ENCODE measurements at places on chromosomes 6 and 20.

DNA sequence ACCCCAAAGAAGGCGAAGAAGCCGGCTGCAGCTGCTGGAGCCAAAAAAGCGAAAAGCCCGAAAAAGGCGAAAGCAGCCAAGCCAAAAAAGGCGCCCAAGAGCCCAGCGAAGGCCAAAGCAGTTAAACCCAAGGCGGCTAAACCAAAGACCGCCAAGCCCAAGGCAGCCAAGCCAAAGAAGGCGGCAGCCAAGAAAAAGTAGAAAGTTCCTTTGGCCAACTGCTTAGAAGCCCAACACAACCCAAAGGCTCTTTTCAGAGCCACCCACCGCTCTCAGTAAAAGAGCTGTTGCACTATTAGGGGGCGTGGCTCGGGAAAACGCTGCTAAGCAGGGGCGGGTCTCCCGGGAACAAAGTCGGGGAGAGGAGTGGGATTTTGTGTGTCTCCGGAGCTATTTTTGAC is 69.6 kb downstream of the HFE start:
- DNase-seq, result no peak

DNA sequence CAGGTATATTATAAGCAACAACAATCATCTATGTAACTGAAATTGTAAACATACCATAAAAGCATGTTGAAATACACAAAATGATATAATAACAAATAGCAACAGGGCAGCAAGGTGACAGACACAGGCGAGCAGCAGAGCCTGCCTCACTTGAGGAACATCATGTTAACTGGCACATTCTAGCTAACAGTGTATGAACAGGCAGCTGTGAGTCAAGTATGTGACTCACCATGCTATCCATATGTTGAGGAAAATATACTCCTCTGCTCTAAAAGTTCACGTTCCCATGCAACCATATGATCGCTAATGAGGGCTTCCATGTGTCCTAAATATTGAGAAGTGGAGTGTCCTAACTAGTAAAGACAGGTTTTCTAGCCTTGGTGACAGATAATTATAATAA is 18.4 kb downstream of the SERAC1 start:
- DNase-seq, result no peak

GRCh38 chr20:34874094-34874654 is 1.5 kb upstream of the GGT7 start:
- peak; percentile 88 for DNase-seq

- DNase-seq, result no peak
Observed at GRCh38 chr6:53424300-53424699, 75.5 kb upstream of the ELOVL5 start.

DNA sequence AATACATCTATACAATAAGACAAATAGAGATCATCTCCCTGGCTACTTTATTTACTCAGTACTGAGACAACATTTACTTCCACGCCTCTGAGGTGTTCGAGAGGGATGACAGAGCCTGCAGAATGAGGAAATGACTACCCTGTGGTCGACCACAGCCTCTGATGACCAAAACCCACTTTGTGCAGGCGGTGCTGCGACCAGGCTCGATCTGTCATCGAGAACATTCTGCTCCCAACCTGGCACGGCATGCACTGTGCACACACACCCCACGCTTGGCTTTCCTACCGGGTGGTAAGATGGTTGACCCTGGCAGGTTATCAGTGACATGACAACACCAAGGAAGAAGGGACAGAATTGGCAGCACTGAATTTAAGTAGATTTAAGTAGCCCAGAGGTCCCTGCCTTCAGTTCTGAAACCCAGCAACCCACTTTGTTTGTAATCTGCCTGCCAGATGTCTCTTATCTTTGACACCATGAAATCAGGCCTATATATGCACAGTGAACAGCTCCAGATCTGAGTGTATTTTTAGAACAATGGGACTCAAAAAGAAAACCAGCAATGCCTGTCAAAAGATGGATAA is 42.6 kb downstream of the TTI1 start:
- DNase-seq, result peak; percentile 70

DNA sequence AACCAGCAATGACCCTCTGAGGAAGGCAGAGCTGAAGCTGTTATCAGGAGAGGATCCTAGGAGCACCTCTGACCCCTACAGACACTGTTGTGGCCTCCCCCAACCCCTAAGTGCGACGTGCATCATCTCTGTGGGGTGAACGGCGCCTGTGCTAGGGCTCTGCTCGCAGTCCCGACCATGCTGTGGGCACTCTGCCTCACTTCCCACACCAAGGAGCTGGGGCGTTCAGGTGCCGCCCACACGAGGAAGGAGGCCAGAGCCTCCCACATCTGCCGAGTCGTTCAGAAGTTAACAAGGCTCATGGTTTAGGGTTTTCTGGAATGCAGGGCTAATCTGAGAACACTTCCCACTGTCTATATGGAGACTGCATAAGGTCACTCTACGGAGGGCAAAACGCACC is 62.1 kb downstream of the GINS1 start:
- DNase-seq, result no peak

DNA sequence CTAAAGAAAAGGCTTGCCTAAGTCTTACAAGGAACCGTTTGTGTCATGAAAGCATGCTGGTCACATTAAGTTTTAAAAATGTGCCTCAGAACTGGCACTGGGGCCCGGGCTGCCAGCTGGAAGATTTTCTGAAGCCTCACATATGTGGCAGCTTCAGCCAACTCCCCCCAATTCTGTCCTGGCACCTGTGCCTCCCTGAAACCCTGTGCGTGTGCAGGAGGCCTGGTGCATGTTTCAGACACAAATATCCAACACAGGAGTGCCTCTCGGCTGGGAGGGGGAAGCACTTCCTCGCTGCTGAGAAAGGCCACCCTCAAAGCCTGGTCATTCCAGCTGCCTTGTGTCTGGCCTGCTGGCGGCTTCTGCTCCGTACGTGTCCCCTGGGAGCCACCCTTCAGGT is 188.5 kb upstream of the SNX9 start:
- no peak for DNase-seq

GRCh38 chr6:166206510-166207283 is 39.0 kb upstream of the TBXT start:
- no peak for DNase-seq

DNA sequence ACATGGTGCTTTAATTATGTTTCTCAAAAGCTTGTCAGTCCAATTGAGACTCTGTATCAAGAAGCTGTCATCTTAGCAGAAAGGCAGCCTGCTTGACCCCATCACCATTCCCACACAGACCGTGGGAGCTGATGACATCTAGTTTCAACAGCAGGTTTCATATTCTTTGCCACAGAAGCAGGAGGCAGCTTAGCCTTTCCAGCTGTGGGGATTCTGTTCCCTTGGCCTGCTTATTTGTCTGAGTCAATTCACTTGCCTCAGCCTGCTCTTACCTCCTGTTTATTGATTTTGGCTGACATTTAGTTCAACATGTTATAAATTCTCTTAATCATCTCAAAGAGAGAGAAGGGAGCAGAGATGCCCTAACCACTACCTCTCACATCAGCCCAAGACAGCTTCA is 527.7 kb downstream of the ADGRB3 start:
- no peak for DNase-seq

- no peak for DNase-seq
Observed at GRCh38 chr6:105091140-105091829, 88.5 kb downstream of the POPDC3 start.

DNA sequence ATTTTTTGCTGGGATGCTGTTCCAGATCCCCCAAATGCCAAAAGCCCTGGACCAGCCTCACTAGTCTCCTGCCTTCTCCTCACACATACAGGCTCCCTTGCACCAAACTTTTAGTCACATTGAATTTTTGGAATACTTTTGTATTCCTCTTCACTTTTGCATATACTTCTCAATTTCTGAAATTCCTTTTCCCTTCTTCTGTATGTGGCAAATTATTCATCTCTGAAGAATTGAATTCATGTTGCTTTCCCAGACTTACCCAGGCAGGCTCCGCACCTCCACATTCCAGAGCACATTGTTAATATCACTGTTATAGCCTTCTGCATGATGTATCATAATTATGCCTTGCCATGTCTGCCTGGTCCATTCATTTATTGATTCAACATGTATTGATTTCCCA is 255.3 kb upstream of the POU3F2 start:
- DNase-seq, result no peak

All from AML-193 (cell line).